ENCODE measurements at places on chromosomes 3 and 15.

DNA sequence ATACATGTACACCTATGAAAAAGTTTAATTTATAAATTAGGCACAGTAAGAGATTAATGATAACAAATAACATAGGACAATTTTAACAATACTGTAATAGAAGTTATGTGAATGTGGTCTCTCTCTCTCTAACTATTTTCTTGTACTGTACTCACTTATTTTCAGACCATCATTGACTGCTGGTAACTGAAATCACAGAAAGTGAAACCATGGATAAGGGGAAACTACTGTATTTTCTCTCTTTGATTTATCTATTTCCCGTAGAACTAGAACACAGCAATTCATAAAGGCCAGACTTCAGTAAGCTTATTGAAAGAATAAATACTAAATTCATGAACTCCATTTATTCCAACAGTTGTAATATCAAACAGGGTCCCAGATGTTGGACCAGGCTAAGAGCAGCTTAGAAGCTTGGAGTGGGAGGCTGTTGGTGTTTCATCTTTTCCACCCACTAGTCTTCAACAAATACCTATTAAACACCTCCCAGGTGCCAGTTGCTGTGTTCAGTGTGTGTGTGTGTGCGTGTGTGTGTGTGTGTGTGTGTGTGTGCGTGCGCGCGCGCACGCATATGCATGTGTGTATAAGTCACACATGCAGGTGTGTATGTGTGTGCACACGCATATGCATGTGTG is 235.4 kb downstream of the FOXP1 start:
- DNase-seq = no peak

- DNase-seq = no peak
These were observed 5.2 kb upstream of the GPR176 start for GRCh38 chr15:39925112-39925842.

- no peak for DNase-seq
These were observed 6.2 kb downstream of the RPL22L1 start for GRCh38 chr3:170863816-170864215.

DNA sequence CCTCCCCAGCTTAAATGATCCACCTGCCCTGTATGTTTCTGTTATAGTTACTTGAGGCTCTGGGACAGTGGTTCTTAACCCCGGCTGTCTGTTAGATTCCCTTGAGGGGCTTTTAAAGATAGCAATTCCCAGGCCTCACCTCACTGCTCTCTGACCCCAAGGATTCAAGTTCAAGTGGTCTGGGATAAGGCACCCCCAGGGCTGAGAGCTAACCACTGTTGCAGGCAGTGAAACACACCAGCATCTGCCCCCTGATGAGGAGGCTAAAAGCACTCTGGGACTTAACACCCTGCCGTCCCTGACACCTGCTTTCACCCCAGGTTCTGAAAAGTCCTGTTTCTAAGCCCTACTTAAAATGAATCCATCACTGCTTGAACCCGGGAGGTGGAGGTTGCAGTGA is 103.7 kb downstream of the LRRK1 start:
- DNase-seq = no peak

DNA sequence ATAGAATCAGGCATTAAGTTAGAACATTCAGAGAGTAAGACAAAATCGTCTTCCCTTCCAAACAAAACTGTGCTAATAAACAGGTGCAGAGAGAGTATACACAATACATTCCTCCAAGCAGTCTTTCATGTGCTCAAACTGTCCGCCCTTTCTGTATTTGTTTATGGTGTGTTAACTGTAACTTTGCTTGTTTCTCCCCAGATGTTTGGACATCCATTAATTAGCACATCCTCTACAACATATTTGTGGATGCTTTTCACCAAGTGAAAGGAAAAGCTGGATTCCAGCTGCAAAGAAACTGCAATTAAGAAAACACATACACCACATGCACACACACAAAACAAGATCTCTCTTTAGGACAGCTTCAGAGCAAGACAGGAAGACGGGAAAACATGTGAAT is 912.6 kb downstream of the NTRK3 start:
- DNase-seq = no peak

DNA sequence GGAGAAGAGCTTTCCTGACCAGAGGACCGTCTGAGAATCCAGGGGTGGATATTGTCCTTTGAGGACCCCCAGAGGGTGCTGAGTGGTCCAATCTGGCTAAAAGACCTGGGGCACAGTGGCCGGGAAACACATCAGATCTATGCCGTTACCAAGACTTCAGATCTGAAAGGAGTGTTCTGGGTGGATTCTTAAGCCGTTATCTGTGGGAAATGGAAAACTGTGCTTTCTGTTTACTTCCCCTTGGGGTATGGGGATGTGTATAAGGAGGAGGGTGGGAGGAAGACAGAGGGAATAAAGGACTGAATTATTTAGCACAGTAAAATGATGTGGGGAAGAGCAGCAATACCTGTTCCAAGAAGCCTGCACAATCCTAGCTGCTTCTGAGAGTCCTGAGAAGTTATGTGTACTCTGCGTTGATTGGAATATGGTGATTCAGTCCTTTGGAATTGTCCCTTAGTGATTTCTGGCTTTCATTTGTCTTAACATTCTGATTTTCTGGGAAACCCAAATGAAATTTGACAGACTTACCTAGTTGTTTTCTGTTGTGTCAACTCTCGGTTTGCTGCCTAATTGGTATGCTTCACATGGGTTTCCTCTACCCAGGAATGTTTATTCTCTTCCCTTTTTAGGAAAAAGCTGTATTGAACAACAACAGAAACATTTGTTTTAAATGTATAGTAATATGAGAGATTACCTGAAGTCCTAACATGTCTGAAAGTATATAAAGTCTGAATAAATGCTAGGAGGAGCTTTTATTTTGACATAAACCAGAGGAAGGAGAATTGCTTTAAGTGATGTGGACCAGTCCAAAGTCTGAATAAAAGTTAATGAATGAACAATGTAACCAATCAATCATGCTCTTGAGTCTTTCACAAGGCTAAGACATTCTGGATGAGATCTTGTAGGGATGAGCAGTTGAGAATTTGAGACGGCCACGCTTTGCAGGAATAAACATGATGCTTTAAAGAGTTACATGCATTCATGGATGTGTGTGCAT is 427.1 kb upstream of the C2CD4B start:
- DNase-seq = no peak

DNA sequence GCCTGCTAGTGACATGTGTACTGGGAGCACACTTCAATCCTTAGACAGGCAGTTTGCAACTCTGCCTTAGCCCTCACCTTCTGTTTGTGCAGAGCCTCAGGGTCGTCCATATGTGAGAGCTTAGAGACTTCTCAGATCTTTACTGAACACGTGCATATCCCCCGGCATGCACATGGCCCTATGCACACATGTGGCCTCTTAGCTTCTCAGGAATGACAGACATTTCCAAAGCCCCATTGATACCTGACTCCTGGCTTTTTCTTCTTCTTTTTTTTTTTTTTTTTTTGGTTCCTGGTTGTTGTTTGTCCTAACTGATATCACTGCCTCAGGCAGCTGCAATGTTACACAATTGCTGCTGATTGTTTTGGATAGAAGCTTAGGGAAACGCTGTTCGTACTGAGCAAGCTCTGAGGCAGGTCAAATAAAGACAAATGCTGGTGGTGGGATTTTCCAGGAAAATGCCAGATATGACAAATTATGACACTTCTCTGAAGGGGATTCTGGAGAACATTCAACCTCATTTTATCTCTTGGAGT is 107.2 kb upstream of the RGMA start:
- no peak for DNase-seq

GRCh38 chr3:16520970-16521881 is 7.7 kb upstream of the RFTN1 start:
- DNase-seq = no peak

GRCh38 chr3:151412989-151413388 is 28.4 kb upstream of the P2RY12 start:
- DNase-seq = peak; percentile 60

- DNase-seq = no peak
These were observed 638.0 kb downstream of the OTOL1 start for GRCh38 chr3:162134571-162134970.

- peak; percentile 98 for DNase-seq
These were observed 16.9 kb downstream of the MRPL46 start for GRCh38 chr15:88450125-88450798.

GRCh38 chr3:89098173-89098572 is 9.2 kb upstream of the EPHA3 start:
- no peak for DNase-seq

DNA sequence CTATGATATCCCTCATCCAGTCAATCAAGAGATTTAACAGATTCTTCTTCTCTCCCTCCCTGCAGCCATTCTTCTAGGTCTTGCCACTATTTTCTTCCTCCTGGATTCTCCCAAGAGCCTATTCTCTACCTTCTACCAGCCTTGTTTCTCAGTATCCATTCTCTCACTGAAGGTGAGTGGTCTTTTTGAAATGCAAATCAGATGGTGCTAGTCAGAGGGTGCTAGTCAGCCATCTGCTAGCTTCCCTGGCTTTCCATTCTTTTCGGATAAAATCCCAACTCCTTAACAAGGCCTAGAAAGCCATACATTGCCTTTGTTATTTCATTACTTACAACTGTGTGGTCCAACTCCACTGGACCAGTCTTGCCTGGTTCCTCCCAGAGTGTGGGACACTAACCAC is 734.3 kb upstream of the CFAP20DC start:
- DNase-seq = no peak

DNA sequence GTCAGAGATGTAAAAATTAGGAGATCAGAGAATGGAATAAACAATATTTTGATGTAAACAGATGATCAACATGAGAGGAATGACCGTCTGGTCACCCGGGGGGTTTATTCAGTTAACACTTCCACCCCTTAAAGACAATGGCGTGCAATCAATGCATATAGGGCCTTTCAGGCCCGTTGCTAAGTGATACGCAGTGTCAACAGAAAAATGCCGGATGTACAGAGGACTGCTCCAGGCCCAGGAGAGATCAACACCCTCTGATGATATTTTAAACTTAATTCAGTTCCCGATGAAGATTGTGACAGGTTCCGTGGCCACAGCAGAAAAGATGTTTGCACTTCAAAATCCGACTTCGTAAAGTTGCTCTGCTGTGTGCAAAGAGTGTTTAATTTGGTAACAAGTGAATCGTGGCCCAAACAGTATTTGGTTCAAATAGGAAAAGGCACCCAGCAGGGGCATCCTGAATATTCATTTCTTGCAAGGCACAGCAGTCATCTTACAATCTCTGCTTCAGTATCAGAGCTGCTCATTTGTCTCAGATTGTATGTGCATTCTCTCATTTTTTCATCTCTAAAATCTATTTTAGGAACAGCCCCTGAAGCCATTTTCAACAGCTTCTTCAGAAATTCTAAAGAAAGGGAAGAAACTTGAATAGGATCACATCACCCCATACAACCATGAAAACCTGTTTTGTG is 72.6 kb downstream of the FOXB1 start:
- DNase-seq = no peak

GRCh38 chr15:64026591-64026990 is 19.7 kb downstream of the DAPK2 start:
- no peak for DNase-seq

- no peak for DNase-seq
These were observed 14.2 kb downstream of the CRBN start for GRCh38 chr3:3165241-3165640.

GRCh38 chr3:140552403-140552802 is 125.5 kb upstream of the TRIM42 start:
- no peak for DNase-seq

GRCh38 chr15:22839046-22839695 is 705 bp downstream of the NIPA2 start:
- no peak for DNase-seq

- DNase-seq = no peak
These were observed 188.0 kb upstream of the MRPL3 start for GRCh38 chr3:131690800-131691199.

DNA sequence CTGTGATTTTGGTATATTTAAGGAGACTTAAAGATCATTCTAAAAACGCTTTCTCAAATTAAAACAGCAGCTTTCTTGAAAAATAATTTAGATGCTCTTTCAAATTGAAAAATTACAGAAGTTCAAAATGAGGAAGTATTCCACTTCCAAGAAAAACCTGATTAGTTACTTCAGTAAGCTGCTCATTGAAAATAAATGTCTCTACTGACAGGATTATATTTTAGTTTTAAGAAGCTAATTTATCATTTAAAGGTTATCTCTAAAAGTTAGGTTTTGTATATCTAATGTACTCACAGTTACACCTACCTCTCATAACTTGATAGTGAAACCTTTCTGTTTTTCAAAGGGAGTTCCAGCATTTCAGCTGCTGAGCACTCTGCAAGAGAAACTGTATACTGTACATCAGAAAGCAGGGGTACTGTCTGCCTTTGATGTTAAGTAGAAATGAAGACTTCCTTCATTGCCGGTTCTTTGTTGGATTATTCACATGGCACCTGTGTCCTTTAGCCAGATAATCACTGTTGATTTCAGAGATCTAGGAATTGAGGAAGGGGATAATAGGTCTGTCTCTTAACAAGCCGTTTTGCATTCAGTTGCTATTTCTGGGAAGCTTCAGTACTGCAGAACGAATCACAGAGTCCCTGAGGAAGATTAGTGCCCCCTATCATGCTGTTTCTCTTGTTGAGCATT is 161.6 kb downstream of the TCF12 start:
- no peak for DNase-seq

DNA sequence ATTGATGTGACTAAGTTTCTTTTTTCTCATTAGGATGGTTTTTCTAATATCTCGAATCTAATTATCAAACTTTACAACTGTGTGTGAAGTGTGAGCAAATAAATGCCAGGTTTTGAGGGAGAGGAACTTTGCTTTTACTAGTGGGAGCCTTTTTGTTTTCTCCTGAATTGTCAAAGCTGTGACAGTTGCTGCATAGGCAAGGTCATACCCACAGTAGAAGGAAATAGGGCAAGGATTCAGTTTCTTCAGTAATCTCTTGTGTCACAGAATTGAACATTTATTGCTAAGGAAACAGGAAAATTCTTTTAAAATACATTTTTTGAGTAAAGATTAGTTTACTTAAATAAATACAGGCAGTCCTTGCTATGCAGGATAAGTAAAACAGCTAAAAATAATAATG is 19.5 kb downstream of the GMPS start:
- DNase-seq = no peak

- peak; percentile 82 for DNase-seq
These were observed at the start of gene CACNA2D2 for GRCh38 chr3:50503504-50504342. Gene CACNA2D2, minus strand, starts transcription at chr3:50503634. Its CDS starts 211 bp downstream, at chr3:50503423.

DNA sequence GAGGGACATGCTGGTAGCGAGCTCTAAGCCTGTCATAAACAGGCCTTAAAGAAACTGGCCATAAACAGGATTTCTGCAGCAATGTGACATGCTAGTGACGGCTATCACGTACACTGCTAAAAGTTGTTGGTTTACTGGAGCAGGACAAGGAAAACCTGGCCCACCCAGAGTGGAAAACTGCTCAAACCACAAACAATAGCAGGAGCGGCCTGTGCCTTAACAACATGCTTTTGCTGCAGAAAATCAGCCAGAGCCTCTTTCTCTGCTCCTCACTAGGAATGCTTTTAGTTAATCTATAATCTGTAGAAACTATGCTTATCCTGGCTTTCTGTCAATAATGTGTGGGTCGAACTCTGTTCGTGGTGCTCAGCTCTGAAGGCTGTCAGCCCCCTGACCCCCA is 202.9 kb upstream of the UBE3A start:
- DNase-seq = no peak

GRCh38 chr3:120560304-120561250 is 35.6 kb upstream of the NDUFB4 start:
- no peak for DNase-seq
